H4 (cell line): ENCODE measurements at places on chromosomes 3 and 15. TPM values are rescaled to one million over a fixed set of nuclear protein-coding genes. Genes with fewer than 3 reads are reported as not detected.

GRCh38 chr15:38688761-38689160 is 124.1 kb upstream of the RASGRP1 start:
- no peak for DNase-seq

DNA sequence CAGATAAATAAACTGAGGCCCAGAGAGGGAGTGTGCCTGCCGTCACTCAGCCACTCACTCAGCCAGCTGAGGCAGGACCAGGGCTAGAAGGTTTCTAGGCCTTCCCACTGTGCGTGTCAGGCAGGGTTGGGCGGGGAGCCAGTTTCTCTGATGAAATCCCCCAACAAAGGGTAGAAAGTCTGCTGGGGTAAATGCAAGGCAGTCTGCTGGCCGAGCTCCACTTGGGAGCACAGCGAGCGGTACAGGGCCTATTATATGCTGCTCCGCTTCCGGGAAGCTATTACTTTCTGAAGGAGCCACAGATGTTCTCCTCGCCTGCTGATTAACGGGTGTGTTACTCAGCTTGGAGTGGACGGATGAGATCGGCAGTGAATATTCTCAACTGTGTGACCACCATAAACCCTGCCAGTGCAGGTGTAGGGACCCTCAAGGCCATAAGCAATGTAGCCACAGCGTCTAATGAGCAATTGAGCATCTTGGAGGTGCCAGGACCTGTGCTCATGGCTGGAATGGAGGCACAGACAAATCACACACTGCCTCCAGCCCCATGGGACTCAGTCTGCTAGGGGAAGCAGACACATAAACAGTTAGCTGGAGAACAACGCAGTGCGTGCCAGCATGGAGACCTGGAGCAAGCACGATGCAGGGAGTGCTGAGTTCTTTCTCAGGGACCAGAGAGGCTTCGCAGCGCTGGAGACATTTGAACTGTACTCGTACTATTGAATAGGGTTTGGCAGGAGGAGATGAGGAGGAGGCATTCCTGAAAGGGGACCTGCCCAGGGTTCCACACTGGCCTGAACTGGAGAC is 42.1 kb downstream of the CORO2B start:
- peak; percentile 92 for DNase-seq

- DNase-seq, result peak; percentile 29
Observed at GRCh38 chr15:25690673-25691543, 172.2 kb downstream of the ATP10A start.

GRCh38 chr15:27706300-27706699 is 392.8 kb downstream of the OCA2 start:
- no peak for DNase-seq

- peak; percentile 26 for DNase-seq
Observed at GRCh38 chr3:114706591-114707232, 412.9 kb downstream of the TIGIT start.

DNA sequence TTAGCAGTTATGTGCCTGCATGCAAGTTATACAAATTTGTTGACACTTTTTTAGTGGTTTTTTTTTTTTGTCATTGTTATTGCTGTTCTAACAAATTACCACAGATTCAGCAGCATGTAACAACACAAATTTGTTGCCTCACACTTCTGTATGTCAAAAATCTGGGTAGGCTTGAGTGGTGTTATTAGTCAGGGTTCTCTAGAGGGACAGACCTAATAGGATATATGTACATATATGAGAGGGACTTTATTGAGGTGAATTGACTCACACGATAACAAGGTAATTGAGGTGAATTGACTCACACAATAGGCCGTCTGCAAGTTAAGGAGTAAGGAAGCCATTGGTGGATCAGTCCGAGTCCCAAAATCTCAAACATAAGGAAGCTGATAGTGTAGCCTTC is 15.0 kb upstream of the PLSCR1 start:
- no peak for DNase-seq

GRCh38 chr3:185744997-185745843 is 79.6 kb downstream of the IGF2BP2 start:
- peak; percentile 34 for DNase-seq

GRCh38 chr15:98548139-98548971 is 100.0 kb upstream of the IGF1R start:
- DNase-seq, result peak; percentile 91

DNA sequence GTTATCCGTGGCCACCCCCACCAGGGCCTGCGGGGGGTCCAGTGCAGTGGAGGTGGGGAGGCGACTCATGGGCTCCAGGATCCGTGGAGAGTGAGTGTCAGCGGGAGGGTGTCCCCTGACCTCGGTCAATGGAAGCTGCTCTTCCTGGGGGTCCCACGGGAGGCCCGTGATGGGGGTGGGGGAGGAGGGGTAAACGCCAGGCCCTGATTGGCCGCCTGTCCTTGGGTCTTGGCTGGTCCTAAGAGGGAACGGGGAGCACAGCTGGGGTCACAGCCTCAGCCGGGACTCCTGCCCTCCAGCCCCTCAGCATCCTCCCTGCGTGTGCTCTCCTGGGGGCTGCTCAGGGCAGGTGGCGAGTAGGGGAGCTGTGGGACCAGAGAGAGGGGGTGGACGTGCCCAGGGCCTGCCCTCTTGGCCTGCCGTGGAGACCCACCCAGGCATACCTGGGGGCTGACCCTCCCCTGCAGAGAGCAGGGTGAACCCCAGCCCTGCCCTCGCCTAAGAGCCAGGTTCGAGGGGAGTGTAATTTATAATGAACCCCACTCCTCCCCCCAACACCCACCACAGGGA is 184.6 kb downstream of the GOLGA6L6 start:
- DNase-seq, result no peak

DNA sequence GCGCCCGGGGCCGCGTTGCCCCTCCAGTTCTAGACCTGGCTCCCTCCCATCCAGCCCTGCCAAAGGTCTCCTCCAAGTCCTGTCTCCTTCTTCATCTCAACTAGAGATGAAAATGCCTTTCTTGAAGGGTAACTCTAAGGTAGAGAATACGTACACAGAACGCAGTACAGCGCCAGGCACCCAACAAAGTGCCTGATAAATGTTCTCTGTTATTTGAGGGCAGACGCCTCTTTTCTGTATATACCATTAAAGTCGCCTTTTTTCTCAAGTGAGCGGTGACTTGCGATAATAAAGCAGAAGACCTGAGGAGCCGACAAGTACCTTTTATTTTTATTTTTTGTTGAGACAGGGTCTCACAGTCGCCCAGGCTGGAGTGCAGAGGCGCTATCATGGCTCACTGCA is 809 bp downstream of the CRTAP start:
- DNase-seq, result no peak

- no peak for DNase-seq
Observed at GRCh38 chr15:56307180-56307579, 58.0 kb upstream of the TEX9 start.

DNA sequence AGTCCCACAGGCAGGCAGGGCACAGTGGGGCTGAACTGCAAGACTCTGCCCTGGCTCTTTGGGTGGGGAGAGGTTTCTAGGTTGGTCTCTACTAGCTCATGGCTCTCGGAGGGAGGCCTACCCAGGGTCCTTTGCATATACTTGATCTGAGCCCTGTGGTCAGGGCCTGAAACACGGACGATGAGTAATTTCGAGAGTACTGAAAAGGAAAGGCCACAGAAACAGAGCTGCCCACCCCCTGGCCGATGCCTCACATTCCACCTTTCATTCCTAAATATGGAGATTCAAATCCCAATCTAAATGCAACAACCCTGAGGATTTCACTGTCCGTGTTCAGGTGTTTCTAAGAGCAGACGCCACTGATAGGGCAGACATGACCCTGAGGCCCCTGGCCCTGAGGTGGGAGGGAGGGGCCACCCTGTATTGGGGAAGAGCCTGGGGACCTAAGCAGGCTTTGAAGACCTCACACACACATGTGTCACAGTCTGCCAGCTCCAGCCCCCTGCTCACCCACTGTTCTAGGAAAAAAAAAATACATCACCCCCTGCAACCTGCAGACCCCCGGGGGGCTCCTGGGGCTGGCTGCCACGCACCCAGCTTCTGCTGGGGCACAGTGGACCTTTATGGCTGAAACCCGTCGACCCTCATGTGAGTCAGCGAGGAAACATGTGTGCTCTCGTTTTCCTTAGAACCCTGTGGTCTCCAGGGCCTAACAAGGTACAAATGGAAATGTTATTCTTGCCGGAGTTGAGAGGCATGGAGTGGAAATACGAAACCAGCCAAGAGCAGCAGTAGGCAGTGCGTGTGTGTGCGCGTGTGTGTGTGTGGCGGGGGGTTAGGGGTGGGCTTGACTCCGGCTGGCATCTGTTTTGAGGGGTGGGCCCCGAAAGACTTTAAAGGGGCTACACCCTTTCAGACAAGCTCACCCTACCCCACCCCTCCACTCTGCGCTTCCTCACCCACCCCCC is 112.7 kb downstream of the CHSY1 start:
- no peak for DNase-seq

GRCh38 chr3:38650248-38650951 is 913 bp upstream of the SCN5A start:
- no peak for DNase-seq

Gene IL17RE
- total RNA-seq, result not detected in 2 replicates

Gene GPR62
- not detected in 2 replicates for total RNA-seq

Gene ENTPD3
- total RNA-seq, result not detected in 2 replicates

Gene PP2D1
- not detected in 2 replicates for total RNA-seq
